ENCODE measurements at places on chromosomes 1 and 21.

DNA sequence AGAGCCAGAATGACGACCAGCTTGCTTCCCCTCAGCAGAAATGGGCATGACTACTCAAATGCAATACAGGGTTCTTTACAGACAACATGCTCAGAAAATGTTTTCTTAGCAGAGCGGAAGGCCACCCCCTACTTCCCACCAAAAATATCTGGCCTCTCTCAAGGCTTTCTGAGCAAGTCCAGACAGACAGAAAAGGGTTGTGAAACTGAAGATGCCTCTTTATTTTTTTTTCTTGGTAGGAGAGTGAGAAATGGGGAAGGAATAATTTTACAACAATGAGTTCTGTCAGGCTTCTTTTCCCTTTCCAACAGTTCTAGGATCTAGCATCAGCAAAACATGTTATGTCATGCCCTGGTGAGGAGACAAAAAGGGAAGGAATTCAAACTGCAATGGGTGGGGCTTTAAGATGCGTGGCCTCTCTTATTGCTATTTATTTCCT, 172.0 kb upstream of the CAMK1G start:
- no peak for DNase-seq

- DNase-seq: no peak
Measured at GRCh38 chr1:216812966-216813365, 89.7 kb upstream of the ESRRG start.

DNA sequence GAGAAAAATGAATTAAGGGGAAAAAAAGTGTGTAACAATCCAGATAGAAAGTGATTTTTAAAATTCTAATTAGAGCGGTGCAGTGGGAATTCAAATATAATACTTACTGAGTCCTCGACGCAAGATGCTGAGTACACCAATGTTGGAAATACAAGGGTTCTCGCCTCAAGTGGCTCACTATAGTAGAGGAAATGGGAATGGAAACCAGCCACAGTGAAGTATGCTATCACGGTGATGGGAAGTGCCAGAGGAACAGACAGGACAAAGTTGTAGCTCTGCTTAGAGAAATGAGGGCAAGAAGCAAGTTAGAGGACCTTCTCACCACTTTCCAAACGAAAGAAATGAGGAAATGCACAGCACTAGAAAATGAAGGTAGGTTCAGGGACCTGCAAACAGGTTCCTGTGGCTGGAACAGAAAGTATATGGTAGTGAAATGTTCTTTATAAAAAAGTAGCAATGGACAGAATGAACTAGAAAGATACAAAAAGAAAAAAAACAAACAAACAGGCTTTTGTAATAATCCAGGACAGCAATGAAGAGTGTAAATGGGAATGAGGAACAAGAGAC, 13.5 kb downstream of the EGLN1 start:
- no peak for DNase-seq

- DNase-seq: peak; percentile 72
Measured at GRCh38 chr1:202806845-202807450, 1.3 kb downstream of the KDM5B start.

- DNase-seq: no peak
Measured at GRCh38 chr1:236760480-236760879, 34.6 kb upstream of the MTR start.

- no peak for DNase-seq
Measured at GRCh38 chr21:21063828-21064227, 65.6 kb downstream of the NCAM2 start.
